HepG2 (cell line): ENCODE measurements at places on chromosomes 13 and 19. TPM values are rescaled to one million over a fixed set of nuclear protein-coding genes. Genes with fewer than 3 reads are reported as not detected.
A peak's percentile ranks its signal among the peaks of the same experiment; 100 is the strongest.

DNA sequence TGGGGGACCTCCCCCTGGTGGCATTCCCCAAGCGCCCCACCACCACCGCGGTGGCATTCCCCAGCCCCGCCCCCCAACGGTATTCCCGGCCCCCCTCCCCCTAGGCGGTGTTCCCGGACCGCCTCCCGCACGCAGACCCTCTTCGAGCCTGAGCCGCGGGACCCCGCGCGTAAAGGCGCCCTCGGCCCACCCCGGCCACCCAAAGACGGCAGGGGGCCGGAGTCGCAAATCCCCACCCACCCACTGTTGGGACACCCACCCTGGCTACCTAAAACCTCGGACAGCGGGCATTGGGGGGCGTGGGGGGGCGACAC, 22.4 kb downstream of the OLFM2 start:
- DNase-seq: no peak

Gene CNFN
- total RNA-seq: 0.35 TPM in 1 of 2 replicates, not detected in the other

GRCh38 chr19:46180701-46181387, 32.8 kb downstream of the IGFL2 start:
- no peak for DNase-seq

GRCh38 chr19:3366753-3367627, 607 bp downstream of the NFIC start:
- no peak for DNase-seq

DNA sequence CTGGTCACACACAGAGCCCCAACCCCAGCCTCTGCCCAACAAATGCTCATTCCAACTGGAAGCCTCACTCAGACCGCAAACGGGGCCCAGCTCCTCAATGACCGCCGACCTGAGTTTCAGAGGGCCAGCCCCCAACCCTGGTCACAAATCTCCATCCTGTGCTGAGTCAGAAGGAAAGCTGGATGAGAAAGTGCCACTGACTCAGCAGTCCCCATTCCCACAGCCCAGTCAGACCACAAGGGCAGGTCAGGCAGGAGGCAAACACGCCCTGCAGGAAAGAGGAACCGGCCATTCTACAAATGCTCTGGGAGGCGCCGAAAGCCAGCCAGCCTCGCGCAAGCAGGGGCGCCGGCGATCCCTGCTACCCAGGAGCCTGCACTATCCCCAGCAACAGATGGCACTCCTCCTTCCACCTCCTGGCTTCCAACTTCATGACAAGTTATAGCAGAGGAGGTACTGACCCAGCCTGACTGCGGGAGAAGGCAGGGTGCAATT, 14.1 kb upstream of the PRKD2 start:
- no peak for DNase-seq

GRCh38 chr19:20233105-20233504, 66.1 kb downstream of the ZNF486 start:
- DNase-seq: no peak

GRCh38 chr19:11452620-11453310, 17.3 kb downstream of the PRKCSH start:
- DNase-seq: no peak

Gene SH2D3A
- 0.60 and 1.0 TPM in 2 replicates for total RNA-seq

Gene GFY
- total RNA-seq: not detected in 2 replicates

Gene CLC
- not detected in 2 replicates for total RNA-seq

DNA sequence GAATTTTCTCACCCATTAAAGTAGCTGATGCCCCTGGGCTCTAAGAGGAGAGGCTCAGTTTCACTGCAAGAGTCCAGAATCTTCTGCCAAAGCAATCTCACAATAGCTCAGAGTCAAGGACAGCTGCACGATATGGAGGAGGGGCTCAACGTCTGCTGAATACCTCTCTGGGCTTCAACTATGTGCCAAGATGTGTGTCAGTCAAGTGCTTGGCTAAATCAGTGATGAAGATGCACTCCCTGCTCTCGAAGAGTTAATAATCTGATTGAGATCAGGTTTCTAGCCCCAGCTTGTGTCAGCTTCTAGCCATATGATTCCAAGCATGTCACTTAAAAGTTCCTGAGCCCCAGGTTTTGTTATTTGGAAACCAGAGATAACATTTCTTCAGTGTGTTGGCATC, 46.8 kb downstream of the KLF12 start:
- DNase-seq: no peak

DNA sequence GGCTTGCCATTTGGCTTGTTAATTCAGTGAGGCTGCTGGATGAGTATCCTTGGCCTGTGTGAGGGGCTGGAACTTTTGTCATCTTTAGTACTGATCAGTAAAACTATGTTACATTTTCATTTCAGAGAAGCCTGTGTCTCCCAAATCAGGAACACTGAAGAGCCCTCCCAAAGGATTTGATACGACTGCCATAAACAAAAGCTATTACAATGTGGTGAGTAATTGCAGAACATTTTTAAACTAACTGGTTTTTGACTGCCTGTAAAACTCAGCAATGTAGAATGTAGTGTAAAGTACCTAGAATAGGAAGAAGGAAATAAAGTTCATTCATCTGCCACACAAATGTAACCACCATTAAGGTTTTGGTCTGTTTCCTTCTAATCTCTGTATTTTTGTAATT, 87.4 kb upstream of the TEX29 start:
- DNase-seq: no peak

- DNase-seq: no peak
Observed at GRCh38 chr13:113471844-113472243, 18.6 kb upstream of the ADPRHL1 start.

Gene C19orf38
- not detected in 2 replicates for total RNA-seq

GRCh38 chr13:75633285-75633684, 2.8 kb upstream of the LMO7 start:
- peak; percentile 33 for DNase-seq

DNA sequence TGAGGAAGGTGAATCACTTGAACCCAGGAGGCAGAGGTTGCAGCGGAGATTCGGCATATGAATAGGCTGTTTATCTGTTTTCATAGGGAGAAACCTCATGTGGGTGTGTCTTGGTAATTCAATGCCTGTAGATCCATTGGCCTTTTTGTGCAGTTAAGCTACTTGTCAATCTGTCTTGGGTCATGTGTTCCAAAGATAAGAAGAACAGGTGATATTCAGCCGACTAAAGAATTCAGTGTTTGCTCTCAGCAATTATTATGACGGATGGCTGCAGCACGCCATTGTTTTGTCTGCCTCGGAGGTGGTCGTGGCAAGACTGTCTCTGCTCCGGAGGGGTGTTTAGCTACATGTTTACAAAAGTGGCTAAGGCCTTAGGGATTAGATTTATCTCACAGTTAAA, 573.0 kb upstream of the PCDH9 start:
- DNase-seq: no peak

Gene PEAK3
- not detected in 2 replicates for total RNA-seq

DNA sequence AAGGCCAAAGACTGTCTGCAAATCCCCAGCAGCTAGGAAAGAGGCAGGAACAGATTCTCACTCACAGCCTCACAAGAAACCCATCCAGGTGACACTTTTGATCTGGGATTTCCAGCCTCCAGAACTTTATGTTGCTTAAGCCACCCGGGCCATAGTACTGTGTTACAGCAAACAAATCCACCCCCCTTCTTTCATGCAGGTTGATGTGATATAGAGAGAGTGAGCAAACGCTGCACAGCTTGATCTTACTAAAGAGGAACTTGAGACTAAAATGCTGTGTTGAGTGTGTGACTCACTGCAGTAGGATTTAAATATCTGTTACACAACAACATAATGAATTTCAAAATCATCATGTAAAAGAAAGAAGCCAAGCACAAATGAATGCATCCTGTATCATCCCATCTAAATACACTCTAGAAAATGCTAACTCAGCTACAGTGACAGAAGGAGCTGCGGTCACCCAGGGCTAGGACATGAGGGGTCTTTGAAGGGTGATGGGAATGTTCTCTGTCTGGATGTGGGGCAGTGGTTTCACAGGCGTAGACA, 32.2 kb downstream of the RCBTB2 start:
- peak; percentile 41 for DNase-seq
